ENCODE measurements at places on chromosomes 11 and 22. TPM values are rescaled to one million over a fixed set of nuclear protein-coding genes. Genes with fewer than 3 reads are reported as not detected.

DNA sequence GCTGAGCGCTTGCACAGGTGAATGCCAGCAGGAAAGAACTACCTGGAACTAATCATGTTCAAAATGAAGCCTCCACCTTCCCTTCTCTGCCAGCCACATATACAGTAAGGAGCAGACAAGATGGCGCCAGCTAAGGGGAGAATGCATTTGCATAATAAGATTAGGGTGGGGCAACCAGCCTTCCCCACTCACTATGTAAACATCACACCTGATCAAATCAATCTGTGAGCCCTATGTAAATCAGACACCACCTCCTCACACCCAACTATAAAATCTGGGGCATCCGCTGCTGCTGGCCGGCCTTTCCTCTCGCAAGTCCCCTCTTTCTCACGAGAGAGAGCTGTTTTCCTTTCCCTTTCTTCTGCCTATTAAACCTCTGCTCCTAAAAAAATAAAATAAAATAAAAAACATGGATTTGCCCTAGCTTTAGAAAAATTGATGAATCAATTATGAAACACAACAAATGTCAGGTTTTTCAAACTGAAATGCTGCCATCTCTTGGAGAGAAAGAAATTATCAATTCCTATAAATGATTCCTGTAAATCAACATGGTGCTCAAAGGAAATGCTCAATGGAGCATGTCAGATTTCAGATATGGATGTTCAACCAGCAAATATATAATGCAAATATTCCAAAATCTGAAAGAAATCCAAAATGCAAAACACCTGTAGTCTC lies 108.9 kb downstream of the SGSM3 start:
- DNase-seq = no peak

DNA sequence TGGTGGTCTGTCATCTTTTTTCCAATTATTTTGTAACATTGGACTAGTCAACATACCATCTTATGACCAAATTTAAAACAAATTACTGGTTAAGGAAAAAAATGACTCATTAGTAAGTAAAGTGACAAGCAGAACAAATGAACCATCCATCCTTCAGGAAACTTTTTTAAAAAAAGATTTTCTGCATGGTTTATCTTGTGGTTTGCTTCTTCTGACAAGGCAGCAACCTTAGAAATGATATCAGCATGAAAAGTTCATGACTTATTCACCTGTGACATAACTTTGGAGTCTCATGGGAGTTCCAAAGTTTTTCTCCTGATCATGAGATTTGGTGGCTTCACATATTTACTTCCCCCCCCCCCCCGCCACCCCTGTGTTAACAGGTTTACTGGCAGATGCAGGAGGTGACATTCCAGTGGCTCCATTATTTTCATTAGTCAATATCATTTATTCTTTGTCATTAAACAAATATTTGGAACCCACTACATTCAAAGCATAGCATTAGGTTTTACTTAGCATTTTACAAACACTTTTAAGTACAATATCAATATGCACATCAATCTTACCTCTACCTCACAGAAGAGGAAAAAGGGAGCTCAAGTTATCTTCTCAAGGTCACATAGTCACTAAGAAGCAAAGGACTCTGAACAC lies 40.7 kb downstream of the DCUN1D5 start:
- DNase-seq = no peak

The BCR gene
- 27.0 TPM for total RNA-seq

The CHADL gene
- 1.9 TPM for total RNA-seq

Measured in umbilical cord (tissue), 2 donors.